A549 treated with GW870086 at 1 μM for 4 hours (cell line): ENCODE measurements at places on chromosomes 7 and 10. TPM values are rescaled to one million over a fixed set of nuclear protein-coding genes. Genes with fewer than 3 reads are reported as not detected.

Gene TMEM273
- not detected in 5 replicates for total RNA-seq

Gene RAB19
- not detected in 5 replicates for total RNA-seq

Gene NUTM2B
- total RNA-seq: 0.16 to 0.69 TPM (median 0.34 TPM) in 5 replicates

Gene GIMAP7
- not detected in 5 replicates for total RNA-seq

Gene TAS2R5
- 0.37 to 0.51 TPM (median 0.41 TPM) in 5 replicates for total RNA-seq

Gene TRIM73
- total RNA-seq: 1.2 to 2.7 TPM (median 2.4 TPM) in 5 replicates

Gene NXPH1
- total RNA-seq: not detected in 5 replicates

Gene IGF2BP3
- 22.2 to 31.3 TPM (median 28.9 TPM) in 5 replicates for total RNA-seq

Gene OPALIN
- total RNA-seq: not detected in 5 replicates

Gene RET
- 0.49 to 1.1 TPM (median 0.83 TPM) in 5 replicates for total RNA-seq

Gene CYP26C1
- total RNA-seq: not detected in 5 replicates

Gene RHBDD2
- 77.6 to 98.4 TPM (median 94.4 TPM) in 5 replicates for total RNA-seq

Gene PRF1
- total RNA-seq: 0.09 to 0.25 TPM in 2 of 5 replicates, not detected in the others

Gene KIN
- total RNA-seq: 11.9 to 15.1 TPM (median 13.1 TPM) in 5 replicates

Gene ODAD2
- total RNA-seq: not detected in 5 replicates

Gene INMT
- not detected in 5 replicates for total RNA-seq

Gene HTRA1
- 51.9 to 68.9 TPM (median 57.0 TPM) in 5 replicates for total RNA-seq

Gene ARMS2
- total RNA-seq: not detected in 5 replicates

Gene MYH16
- 0.32 to 0.70 TPM (median 0.39 TPM) in 5 replicates for total RNA-seq

Gene ADRB1
- total RNA-seq: 0.62 to 1.6 TPM (median 1.1 TPM) in 5 replicates

Gene DDX56
- 106 to 140 TPM (median 118 TPM) in 5 replicates for total RNA-seq

Gene CUBN
- total RNA-seq: 0.02 to 0.23 TPM (median 0.17 TPM) in 4 of 5 replicates, not detected in the other

Gene CLRN3
- not detected in 5 replicates for total RNA-seq

Gene LBX1
- total RNA-seq: not detected in 5 replicates

Gene ADCY1
- total RNA-seq: 1.7 to 2.4 TPM (median 2.0 TPM) in 5 replicates

Gene CTTNBP2
- total RNA-seq: 0.20 to 0.50 TPM (median 0.33 TPM) in 5 replicates

Gene GPR158
- total RNA-seq: 0.05 to 0.07 TPM (median 0.06 TPM) in 4 of 5 replicates, not detected in the other

Gene FAM241B
- total RNA-seq: 16.7 to 19.2 TPM (median 17.2 TPM) in 5 replicates
